ENCODE measurements at places on chromosomes 6 and 20. TPM values are rescaled to one million over a fixed set of nuclear protein-coding genes. Genes with fewer than 3 reads are reported as not detected.

GRCh38 chr20:24987873-24988835 is 4.4 kb downstream of the APMAP start:
- peaks cover 42% of the 10 kb centered on the region for H3K36me3 ChIP-seq
- no peak overlapping the region for H3K4me3 ChIP-seq
- H3K4me1 ChIP-seq, result peaks cover 82% of the 10 kb centered on the region
- DNase-seq, result no peak

- H3K4me1 ChIP-seq, result no peaks in the 10 kb centered on the region
- peaks cover 1% of the 10 kb centered on the region for H3K36me3 ChIP-seq
- no peak overlapping the region for H3K4me3 ChIP-seq
- no peak for DNase-seq
- no peak overlapping the region for H3K27ac ChIP-seq
- H3K27me3 ChIP-seq, result peaks cover 12% of the 10 kb centered on the region
Measured at GRCh38 chr20:54086507-54087039, 16.2 kb upstream of the BCAS1 start.

The HTR1B gene
- total RNA-seq, result not detected

The WFDC12 gene
- not detected for total RNA-seq

All from activated T-helper 1 cell treated with anti-CD3 and anti-CD28 coated beads, Interleukin-12 subunit alpha, Interleukin-12 subunit beta, Interleukin-2, Interleukin-4 antibody, amounts not matched to agents 30 ng/mL and 10 ng/mL and 1 ng/mL, durations not matched to agents 14 hours and 24 hours and 36 hours (primary cell).